ENCODE measurements at places on chromosomes 11 and 22.

- DNase-seq = no peak
Observed at GRCh38 chr11:111310723-111311122, 12.4 kb downstream of the POU2AF3 start.

GRCh38 chr11:46003572-46003971 lies 81.1 kb downstream of the LARGE2 start:
- no peak for DNase-seq

DNA sequence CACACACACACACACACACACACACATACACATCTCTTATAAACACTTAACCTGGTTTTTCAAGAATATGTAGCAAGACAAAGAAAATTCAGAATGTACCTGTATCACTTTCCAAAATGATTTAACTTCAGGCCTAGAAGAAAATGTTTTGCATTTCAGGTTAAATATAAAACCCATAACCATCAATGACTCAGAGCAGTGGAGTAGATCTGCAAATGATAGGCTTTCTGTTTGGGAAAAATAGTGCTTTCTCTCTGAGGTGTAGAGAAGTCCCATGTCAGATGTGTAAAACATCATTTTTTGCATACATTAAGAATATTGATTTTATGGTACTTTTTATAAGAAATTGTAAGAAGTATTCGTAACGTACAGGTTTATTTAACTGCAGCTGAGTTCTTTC lies 116.9 kb downstream of the STK33 start:
- no peak for DNase-seq

DNA sequence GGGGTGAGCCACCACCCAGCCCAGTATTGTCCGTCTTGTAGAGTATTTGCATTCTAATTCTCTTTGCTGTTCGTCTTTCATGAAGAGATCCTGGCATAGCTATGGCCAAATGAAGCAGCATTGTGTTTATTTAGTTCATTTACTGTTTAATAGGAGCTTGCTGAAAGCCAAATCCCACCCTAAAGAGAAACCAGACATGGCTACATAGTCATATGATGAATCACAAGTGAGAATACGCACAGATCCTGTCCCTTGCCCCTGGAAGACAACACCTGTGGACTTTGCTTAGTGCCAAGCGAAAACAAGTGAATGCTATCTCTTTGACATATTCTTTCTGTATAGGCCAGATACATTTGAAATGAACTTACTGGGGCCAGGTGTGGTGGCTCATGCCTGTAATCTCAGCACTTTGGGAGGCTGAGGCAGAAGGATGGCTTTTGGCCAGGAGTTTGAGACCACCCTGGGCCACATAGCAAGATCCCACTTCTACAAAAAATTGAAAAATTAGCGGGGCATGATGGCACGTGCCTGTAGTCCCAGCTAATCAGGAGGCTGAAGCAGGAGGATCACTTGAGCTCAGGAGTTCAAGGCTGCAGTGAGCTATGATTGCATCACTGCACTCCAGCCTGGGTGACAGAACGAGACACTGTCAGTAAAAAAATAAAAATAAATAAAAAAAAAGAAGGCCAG lies 5.1 kb upstream of the ARFGAP3 start:
- DNase-seq = no peak

GRCh38 chr11:133947321-133947756 lies 9.4 kb downstream of the IGSF9B start:
- DNase-seq = peak; percentile 35

GRCh38 chr11:16448123-16448717 lies 91.9 kb upstream of the SOX6 start:
- DNase-seq = no peak

GRCh38 chr11:109309153-109309552 lies 112.8 kb upstream of the C11orf87 start:
- no peak for DNase-seq

DNA sequence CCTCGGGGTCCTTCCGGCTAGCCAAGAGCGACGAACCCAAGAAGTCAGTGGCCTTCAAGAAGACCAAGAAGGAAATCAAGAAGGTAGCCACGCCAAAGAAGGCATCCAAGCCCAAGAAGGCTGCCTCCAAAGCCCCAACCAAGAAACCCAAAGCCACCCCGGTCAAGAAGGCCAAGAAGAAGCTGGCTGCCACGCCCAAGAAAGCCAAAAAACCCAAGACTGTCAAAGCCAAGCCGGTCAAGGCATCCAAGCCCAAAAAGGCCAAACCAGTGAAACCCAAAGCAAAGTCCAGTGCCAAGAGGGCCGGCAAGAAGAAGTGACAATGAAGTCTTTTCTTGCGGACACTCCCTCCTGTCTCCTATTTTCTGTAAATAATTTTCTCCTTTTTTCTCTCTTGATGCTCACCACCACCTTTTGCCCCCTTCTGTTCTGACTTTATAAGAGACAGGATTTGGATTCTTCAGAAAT lies 1.9 kb upstream of the GCAT start:
- DNase-seq = no peak

DNA sequence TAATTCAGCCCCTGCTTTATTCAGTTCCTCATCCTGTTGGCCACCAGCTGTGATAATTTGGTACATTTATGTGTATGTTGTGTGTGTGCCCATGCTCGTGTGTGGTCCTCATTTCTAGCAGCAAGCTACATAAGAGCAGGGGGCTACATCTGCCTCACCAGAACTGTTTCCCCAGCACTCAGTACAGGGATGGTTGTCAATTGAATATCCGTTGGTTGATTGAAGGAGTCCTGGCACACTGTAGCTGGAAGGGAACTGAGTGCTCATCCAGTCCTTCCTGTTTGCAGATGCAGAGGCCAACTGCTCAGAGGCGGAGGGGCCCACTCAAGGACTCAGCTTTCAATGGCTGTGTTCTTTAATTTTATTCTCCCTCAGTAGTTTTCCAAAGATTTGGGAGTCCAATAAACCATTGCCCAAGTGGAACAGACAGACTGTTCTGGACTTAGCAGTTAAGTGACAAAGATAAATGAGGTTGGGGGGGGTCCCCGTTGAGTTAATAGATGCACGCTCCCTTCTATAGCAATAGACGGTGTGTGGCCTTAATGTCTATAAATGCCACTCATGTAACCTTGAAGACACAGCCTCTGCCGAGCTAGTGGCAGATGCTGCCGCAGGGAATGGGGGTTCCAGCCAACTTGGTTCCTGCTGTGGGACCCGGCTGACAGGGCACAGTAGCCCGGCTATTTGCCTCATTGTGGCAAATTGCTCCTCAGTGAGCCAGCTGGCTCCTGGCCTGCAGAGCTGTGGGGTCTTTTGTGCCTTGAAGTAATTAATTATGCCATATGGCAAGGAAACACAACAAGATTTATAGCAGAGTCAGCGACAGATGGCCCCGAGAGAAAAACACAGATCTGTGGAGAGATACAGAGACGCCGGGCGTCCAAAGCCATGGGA lies 71.4 kb upstream of the GRK3 start:
- DNase-seq = no peak

- no peak for DNase-seq
Observed at GRCh38 chr22:25045159-25045558, 92.6 kb downstream of the KIAA1671 start.

DNA sequence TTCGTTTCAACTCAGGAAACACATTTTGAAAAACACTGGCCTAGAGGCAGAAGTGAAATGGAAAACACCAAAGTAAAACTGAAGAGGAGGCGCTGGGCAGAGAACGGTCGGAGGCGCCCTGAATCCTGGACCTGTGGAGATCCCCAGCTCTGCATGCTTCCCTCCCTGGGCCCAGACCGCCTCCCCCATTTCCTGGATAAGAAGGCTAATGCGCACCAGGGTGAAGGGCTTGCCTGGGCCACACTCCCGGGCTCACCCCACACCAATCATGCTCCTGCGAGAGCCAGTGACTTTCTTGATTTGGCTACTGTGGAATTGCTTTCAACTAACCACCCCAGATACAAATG lies 167.1 kb downstream of the CRYBB2 start:
- DNase-seq = no peak

DNA sequence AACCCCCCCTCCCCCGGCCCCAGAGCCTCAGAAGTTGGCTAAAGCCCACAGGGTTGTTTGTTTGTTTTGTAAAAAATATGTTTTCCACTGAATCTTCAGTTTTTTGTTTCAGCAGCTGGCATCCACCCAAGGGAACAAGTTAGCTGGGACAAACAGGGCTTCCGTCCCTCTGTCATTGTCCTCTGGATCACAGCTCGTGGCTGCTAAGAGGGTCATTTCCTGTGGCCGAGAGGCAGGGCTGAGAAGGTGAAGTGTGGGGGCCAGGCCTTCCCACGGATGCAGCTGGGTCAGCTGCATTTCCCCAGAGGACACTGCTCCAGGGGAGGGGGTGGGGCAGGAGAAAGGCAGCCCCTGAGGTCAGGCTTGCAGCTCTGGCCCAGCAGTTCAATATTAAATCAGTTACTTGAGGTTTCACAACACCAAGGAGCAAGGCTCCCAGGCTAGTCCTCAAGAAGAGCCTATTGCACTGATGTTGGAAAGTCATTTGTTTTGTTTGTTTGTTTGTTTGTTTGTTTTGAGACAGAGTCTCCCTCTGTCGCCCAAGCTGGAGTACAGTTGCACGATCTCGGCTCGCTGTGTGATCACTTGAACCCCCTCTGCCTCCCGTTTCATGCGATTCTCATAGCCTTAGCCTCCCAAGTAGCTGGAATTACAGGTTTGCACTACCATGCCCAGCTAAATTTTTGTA lies 34.4 kb upstream of the SMTN start:
- no peak for DNase-seq

Measured in activated CD4-positive, CD25-positive, alpha-beta regulatory T cell (primary cell).